ENCODE measurements at places on chromosomes 2 and 18.
A peak's percentile ranks its signal among the peaks of the same experiment; 100 is the strongest.

DNA sequence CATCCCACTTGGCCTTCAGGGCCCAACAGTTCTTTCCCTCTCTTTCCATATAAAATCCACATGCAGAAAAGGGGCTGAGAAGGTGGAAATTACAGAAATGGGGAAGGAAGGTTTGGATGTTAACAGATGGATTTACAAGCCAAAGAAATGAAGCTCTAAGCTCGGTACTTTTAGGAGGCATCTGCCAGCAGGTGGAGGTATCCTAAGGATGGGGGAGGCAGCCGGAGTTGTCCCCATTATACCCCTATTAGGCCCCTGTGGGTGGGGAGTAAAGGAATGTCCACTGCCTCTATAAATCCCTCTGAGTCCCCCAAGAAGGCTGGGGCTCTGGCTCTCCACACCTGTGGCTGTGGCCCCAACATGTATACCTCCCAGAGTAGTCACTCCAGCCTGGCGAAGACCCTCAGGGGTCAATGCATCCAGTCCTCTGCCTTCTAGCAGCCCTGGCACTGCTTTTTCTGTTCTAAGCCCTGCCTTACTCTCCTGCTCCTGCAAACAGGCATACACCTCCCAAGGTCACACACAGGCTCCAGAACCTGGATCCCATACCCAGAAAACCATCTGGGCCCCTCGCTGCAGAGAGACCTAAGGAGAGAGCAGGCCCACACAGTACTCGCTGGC lies 1.2 kb downstream of the FBXO41 start:
- DNase-seq: no peak

DNA sequence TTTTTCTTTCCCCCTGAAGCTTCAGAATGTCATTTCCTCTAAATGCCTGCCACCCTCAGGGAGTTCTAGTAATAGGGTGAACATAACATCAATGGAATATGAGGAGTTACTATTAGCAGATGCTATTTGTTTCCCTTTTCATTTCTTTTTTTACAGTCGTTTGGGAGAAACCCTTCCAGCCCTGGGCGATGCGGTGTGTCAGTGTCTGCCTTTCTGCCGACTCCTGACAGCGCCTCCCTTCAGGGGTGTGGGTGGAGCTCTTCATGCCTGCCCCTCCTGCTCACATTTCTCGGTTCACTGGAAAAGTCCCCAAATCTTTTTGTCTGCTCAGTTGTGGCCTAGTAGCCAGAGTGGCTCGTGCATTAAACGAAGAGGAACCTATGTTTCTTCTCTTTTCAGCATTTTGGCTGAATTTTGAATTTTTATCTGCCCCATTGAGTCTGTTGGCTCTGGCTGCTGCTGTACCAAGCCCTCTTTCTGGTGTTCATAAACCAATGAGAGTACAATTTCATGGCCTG lies 72.3 kb downstream of the FMNL2 start:
- no peak for DNase-seq

DNA sequence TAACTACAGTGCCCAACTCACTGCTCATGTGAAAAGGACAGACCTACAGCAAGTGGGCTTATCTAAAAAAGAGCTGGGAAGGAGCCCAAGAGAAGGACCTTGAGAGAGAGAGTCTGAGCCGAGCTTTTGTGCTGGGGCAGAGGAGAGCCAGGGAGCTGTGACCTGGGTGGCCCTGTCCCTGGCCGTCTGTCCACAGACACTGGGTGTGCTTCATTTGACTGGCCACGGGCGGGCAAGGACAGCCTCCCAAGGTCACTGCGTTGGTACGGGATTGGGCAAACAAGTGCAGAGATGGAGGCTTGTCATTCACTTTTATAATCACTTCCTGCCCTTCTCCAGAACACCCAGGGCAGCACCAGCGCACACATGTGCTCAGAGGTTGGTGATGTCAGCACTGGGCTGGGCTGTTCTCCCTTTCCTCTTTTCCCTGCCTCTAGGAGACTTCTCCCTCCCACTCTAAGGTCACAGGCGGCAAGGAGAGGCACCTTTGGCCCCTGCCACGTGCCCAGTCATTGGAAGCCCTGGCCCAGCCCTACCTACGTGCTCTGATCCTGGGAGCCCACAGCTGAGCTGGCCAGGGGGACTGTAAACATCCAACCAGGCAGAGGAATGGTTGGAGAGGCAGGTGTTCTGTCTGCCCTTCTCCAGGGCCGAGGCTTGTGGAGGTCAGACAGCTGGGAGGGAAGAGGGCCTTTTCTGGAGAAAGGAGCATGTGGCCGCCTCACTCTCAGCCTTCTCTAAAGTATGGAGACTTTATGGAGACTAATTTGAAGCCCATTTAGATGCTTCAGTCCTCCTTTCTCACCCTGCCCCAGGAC lies 6.4 kb upstream of the PSD4 start:
- DNase-seq: no peak

- no peak for DNase-seq
Observed at GRCh38 chr2:216695401-216695821, at the start of gene IGFBP5. IGFBP5 (minus strand) TSS chr2:216695549; CDS start chr2:216694775, 774 bp downstream.

DNA sequence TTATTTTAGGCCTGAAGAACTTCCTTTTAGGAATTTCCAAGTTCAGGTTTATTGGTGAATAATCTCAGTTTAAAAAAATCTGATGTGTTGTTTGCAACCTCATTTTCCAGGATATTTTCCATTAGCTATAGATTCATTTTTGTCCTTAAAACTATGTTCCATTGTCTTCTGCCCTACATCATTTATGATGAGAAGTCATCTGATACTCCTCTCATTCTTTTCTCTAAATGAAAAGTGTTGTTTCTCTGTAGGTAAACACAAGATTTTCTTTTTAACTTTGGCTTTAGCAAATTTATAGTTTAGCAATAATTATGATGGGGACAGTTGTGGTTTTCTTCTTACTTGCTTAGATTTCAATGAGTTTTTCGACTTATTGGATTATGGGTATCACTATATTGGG lies 427.3 kb downstream of the DCDC2C start:
- no peak for DNase-seq

DNA sequence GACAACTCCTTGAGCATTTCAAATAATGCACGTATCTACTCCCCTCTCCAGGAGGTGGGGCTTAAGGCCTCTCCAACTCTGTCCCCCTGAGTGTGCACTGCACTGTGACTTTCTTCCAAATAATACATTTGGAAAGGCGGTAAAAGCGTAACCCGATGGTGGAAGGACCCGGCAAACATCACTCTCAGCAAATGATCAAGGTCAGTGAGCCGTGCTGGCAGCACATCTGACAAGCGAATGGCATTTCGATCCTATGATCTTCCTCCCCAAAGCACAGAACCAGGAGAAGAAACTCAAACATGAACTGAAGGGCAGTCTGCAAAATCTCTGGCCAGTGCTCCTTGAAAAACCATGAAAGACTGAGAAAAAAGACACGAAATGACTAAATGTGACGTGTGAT lies 208.7 kb downstream of the TWIST2 start:
- peak; percentile 3 for DNase-seq

- DNase-seq: no peak
Observed at GRCh38 chr18:29821544-29821943, 1221.0 kb downstream of the DSC3 start.

DNA sequence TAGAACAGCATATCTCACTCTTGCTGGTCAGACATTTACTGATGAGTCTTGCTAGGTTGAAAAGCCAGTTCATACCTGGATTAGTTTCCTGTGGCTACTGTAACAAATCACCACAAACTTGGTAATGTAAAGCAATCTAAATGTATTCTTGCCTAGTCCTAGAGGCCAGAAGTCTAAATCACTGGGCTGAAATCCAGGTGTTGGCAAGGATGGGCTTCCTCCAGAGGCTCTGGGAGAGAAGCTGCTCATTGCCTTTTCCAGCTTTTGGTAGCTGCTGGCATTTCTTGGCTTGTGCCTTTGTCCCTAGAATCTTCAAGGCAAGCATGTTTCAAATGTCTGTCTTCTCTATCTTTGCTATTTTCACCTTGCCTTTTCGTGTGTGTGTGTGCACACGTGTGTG lies 62.3 kb upstream of the MAP4K3 start:
- DNase-seq: no peak
